NCI-H2171 treated with DMSO at 0.1 percent for 48 hours (cell line): ENCODE measurements at places on chromosomes 3 and 15.
A peak's percentile ranks its signal among the peaks of the same experiment; 100 is the strongest.

DNA sequence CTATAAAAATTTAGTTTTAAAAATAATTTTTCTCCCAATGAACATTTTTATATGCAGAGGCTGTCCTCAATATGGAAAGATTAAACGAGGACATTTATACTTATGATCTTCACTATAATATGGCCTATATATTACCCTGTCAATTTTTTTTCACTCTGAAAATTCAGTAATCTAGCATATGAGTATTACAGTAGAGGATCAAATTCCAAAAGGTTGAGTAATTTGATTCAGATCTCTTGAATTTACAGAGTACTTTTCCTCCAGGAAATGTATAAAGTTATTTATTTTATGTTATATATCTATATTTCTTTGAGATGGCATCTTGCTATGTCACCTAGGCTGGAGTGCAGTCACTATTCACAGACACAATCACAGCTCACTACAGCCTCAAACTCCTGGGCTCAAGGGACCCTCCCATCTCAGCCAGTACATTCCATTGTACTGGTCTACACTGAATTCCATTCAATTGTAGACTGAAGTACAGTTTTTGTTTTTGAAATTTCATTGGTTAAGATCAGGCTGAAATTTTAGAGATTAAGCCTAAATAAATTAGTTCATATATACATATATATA is 16.3 kb upstream of the TRPM7 start:
- no peak for DNase-seq

DNA sequence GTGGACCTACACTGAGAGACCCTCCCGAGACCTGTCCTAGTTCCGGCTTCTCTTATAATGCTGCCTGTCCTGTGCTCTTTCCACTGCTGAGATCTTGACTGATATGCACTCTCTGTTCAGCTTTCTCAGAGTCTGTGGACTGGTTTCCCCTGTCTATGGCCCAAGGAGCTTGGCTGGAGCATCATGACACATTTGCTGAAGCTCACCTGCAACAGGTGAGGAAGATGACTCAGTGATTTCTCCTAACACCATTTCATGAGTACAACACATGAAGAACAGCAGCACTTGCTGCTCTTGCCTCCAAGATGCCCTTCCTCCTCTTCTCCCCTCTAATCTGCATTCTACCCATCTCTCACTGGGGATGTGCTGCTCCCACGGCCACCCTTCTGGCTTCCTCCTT is 92.1 kb downstream of the DUT start:
- no peak for DNase-seq

- no peak for DNase-seq
Measured at GRCh38 chr3:64824394-64824909, 136.7 kb upstream of the ADAMTS9 start.

GRCh38 chr3:72041511-72041910 is 256.6 kb upstream of the PROK2 start:
- DNase-seq = peak; percentile 81

DNA sequence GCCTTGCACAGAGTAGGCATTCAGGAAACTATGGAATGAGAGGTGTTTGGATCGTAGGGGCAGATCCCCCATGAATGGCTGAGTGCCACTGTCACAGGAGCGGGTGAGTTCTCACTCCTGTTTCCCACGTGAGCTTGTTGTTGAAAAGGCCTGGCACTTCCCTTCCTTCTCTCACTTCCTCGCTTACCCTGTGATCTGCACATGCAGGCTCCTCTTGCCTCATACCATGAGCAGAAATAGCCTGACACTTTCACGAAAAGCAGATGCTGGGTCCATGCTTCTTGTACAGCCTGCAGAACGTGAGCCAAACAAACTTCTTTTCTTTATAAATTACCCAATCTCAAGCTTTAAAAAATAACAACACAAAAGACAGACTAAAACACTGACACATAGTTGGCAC is 55.4 kb downstream of the AGBL1 start:
- no peak for DNase-seq

DNA sequence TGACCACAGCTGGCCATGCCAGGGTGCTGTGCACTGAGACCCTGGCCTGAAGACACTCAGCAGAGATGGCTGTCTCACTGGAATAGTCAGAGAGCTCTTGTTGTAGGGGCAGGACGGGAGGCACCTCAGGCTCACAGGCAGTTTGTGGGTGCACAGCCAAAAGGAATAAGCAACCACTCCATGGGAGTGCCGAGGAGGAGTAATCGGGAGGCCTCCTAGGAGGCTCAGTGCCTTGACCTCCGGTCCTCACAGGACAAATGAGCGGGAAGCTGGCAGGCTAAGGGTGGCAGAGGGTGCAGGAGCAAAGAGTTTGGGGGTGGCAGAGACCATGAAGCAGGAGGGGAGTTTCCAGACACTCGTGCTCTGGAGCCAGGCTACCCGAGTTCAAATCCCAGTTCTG is 81.7 kb downstream of the SMAD6 start:
- DNase-seq = no peak

GRCh38 chr15:66917904-66918448 is 147.4 kb upstream of the SMAD3 start:
- DNase-seq = no peak

- no peak for DNase-seq
Measured at GRCh38 chr15:72062319-72062718, 55.6 kb downstream of the MYO9A start.

DNA sequence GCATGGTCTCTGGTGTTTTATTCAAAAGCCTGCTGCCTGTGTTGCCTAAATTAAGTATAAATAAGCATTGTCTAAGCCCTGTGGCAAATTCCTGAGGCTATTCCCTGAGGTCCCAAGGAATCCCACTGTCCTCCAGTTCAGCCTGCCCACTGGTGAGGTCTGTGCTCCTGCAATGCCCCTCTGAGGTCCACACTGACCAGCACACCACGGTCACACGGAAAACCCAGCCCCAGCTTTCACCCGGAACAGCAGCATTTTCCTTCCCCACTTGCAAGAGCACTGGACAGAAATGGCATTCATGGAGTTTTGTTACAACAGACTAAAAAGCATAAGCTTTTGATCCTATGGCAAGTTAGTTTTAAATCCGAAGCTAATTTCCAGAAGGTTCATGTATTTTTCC is 234.0 kb downstream of the KLF13 start:
- DNase-seq = no peak

GRCh38 chr15:25679964-25680685 is 183.0 kb downstream of the ATP10A start:
- DNase-seq = no peak

DNA sequence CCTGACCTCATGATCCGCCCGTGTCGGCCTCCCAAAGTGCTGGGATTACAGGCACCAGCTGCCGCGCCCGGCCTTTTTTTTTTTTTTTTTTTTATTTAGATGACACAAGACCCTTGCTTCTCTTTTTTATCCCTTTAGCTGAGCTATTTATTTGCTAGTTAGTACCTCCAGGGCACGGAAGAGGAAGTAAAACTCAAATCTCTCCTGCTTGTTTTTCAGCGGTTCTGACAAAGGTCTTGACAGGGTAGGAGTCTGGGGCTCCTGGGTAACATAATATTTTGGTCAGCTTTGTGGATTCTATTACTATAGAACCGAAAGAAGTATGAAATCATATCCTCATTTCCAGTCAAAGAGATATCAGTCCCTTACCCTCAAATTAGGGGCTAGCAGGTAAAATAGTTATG is 44.0 kb upstream of the ETV5 start:
- no peak for DNase-seq
